Thoracic aorta (tissue), 2 donors: ENCODE measurements at places on chromosomes 5 and 9.

DNA sequence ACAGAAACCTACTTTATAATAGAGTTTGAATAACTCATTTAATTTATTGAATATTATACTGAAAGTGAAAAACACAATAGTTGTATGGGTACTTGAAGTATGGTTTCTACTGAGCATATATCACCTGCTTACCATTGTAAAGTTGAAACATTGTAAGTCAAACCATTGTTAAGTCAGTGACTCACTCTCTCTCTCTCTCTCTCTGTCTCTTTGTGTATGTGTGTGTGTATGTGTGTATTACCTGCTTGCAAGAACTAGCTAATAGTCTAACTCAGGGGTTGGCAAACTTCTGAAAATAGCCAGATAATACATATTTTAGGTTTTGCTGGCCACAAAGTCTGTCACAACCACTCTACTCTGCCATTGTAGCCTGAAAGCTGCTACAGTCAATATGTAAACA lies 564.3 kb upstream of the ZNF608 start:
- H3K4me1 ChIP-seq, result peaks cover 2% of the 10 kb centered on the region
- H3K4me3 ChIP-seq, result no peak overlapping the region
- no peak overlapping the region for H3K27ac ChIP-seq
- DNase-seq, result no peak

DNA sequence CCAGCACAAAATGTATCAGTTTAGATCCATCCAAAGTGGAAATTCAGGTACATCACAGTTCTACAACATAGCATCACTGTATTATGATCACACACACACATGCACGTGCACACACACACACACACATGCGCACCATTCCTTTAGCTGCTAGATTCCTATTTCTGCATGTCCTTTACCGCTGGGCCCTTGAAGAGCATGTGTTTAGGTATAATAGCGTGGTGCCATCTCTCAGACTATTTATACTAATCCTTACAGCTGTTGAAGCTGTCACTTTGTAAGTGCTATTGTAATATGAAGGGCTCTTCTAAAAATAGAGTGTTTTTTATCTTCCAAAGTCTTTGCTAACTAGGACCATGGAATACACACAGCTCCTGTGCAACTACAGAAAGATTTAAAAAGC lies 308.8 kb upstream of the TRPC7 start:
- DNase-seq, result no peak
- H3K27ac ChIP-seq, result no peak overlapping the region
- H3K27me3 ChIP-seq, result no peaks in the 10 kb centered on the region
- H3K4me3 ChIP-seq, result no peak overlapping the region
- H3K4me1 ChIP-seq, result no peaks in the 10 kb centered on the region

- peaks cover 5% of the 10 kb centered on the region for H3K4me1 ChIP-seq
- no peak for DNase-seq
- H3K4me3 ChIP-seq, result peak overlapping the region; percentile 51
- H3K27ac ChIP-seq, result no peak overlapping the region
Observed at GRCh38 chr5:175681045-175681967, 23.4 kb downstream of the HRH2 start.

GRCh38 chr5:164053123-164053522 lies 547.7 kb downstream of the MAT2B start:
- no peak for DNase-seq
- no peaks in the 10 kb centered on the region for H3K36me3 ChIP-seq
- H3K4me1 ChIP-seq, result no peaks in the 10 kb centered on the region
- H3K27ac ChIP-seq, result no peak overlapping the region
- H3K4me3 ChIP-seq, result no peak overlapping the region
